ENCODE measurements at places on chromosomes 6 and 20.

GRCh38 chr20:48787861-48788375, 39.9 kb downstream of the PREX1 start:
- no peak for DNase-seq

GRCh38 chr6:11467364-11467763, 70.2 kb upstream of the TMEM170B start:
- DNase-seq = no peak

DNA sequence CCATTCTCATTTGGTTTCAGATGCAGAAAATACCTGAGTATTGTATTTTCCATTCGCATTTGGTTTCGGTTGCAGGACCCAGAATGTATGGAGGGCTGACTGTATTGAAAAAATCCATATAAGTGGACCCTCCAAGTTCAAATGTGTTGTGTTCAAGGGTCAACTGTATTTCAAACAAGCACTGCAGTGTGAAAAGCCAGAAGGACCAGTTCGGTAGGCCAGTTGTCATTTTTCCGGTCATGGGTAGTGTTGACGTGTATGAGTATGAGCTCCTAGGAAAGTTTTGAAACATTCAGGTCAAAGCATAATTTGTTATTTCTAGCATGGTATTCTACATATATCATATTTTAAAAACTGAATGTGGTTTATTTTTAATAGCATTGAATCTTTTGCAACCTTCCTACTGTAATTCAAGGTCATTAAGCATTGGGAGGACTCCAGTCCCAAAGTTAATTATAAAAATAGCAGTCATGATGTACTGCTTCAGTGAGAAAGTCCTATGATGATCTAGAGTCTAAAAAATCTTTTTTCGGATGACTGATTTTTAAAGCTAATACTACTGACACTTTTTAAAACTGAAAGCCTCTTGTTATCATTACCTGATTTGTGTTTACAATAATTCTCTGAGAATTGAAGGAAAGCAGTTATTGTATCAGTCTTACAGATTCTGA, 18.9 kb downstream of the NHSL1 start:
- no peak for DNase-seq

- DNase-seq = no peak
Observed at GRCh38 chr6:12749531-12750379, 33.2 kb downstream of the PHACTR1 start.

DNA sequence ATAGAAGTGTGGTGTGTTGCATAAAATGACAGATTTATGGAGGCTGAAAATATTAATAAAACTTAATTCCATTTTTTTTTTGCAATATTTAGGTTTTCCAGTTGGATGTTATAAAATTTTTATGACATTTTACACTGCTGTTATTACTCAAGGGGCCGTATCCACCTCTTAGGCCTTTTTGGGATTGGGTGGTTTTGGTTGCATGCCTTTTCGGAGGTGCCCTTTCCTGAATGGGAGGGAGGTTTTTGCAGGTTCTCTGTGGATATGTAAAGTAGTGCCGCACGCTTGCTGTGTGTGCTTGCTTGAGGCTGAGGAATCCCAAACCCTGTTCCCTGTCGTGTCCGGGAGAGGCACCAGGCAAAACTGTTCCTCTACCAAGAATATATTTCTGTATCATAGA, 6.8 kb downstream of the ARID1B start:
- no peak for DNase-seq

- peak; percentile 21 for DNase-seq
Observed at GRCh38 chr6:32627831-32628230, 9.4 kb upstream of the HLA-DQA1 start.

- no peak for DNase-seq
Observed at GRCh38 chr6:24900917-24901697, 34.7 kb downstream of the RIPOR2 start.
